ENCODE measurements at places on chromosomes 5 and 9.

DNA sequence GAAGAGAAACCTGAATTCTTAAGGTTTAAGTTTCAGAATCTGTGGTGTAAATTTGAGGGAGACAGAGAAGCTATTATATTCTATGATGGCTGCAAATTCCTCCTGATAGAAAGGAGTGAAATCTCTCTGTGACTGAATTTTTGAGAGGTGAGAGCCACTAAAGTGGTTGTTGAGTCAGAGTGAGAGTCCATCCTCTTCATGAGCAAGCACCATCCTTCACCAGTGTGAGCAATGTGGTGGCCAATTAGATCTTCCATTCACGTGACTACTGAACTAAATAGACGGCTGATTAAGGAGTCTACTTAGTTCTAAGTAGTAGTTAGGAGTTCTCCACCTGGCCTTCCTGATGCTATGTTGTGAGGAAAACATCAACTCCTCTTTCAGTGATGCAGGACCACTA lies 147.8 kb upstream of the CCNH start:
- no peak for DNase-seq

DNA sequence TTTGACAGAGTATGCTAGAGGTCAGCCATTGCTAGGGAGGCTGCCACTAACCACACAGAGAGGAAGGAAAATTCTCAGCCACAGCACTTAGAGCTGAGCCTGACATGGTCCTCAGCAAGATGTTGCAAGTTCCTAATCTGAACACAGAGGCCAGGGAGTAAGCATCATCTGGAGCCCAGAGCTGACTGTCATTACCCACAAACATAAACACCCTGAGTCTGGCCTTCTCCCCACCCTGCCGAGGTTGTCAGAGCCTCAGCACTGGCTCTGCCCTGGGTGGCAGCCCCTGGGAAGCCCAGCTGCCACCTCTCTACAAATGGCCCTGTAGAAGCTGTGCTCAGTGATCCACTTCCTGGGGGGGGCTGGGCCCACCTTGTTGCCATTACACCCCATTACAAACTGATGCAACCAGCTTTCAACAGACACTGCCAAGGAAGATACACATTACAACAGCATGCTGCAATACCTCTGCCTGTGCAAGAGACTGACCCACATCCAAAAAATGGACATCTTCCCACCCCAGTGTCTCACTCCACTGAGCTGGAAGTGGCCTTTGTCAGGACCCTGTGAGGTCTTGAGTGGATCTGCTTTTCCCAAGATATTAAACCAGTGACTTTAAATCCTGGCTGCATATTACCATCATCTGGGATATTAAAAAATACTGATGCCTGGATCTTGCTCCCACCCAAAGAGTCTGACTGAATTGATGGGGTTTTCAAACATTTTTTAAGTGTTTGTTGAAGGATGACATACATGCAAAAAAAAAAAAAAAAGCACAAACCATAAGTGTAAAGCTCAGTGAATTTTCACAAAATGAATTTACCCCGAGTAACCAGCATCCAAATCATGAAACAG lies 33.0 kb downstream of the IRF1 start:
- DNase-seq = no peak

DNA sequence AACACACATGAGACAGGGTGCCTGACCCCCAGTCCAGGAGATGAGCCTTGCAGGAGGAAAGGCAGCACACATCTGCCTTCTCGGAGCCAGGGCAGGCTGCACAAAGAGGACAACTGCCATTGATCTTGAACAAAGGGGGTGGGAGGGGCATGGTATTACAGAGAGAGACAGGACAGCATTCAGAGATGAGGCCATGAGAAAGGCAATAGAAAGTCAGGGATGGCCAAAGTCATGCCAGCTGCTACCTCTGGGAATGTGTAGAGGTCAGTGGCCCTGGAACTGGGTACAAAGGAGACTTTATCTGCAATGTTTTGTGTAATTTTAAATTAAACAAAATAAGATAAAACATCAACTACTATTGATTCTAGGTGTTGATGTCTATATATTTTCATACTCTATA lies 43.2 kb downstream of the WDR36 start:
- no peak for DNase-seq

DNA sequence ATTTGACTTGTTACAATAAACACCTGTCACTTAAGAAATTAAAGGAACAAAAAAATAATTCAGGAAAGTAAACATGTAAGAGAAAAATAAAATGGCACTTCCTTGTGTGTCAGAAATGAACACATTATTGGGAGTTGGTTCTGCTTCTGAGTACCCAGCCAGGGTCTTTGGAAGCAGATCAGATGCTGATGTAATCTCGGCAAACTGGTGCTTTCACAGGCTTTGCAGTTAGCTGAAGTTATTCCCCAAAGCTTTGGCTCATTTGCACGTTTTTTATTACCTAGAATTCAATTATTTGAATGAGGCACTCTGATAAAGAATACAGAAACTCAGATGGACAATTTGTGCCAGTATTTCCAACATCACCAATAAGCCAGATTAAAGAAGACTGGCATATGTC lies 10.9 kb downstream of the CDH18 start:
- no peak for DNase-seq

GRCh38 chr5:156815988-156816599 lies 34.0 kb upstream of the PPP1R2B start:
- peak; percentile 10 for DNase-seq

GRCh38 chr9:137114613-137115393 lies at the start of gene DPP7:
Gene DPP7, minus strand, starts transcription at chr9:137114733. Its CDS starts 20 bp downstream, at chr9:137114713.
- DNase-seq = peak; percentile 80

- DNase-seq = peak; percentile 14
These were observed 619.8 kb downstream of the HINT1 start for GRCh38 chr5:130545291-130545690.

DNA sequence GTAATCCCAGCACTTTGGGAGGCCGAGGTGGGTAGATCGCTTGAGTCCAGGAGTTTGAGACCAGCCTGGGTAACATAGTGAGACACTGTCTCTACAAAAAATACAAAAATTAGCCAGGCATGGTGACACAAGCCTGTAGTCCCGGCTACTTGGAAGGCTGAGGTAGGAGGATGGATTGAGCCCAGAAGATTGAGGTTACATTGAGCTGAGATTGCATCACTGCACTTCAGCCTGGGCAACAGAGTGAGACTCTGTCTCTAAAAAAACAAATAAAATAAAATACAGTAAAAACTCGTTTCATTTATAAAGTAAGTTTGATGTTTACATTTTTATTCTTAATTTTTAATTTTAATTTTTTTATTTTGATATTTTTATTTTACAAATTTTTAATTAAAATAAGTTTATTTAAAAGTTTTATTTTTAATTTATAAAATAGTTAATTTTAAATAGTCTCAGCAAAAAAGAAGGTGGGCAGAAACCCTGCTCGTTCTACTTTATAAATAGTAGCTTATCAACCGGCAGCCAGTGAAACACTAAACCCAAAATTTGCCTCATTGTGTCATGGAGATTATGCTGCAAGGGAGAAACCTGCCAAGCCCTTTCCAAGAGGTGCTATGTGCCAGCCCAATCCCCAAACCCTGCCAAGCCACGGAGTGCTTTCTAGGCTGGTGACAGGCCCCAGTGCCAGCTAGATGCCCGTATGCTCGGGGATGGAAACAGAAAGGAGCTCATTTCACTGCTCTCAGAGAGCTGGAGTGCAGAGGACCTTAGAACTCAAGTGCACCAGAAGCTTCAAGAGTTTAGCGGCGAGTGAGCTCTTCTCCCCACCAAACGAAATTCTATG lies 38.9 kb downstream of the SERINC5 start:
- DNase-seq = no peak

DNA sequence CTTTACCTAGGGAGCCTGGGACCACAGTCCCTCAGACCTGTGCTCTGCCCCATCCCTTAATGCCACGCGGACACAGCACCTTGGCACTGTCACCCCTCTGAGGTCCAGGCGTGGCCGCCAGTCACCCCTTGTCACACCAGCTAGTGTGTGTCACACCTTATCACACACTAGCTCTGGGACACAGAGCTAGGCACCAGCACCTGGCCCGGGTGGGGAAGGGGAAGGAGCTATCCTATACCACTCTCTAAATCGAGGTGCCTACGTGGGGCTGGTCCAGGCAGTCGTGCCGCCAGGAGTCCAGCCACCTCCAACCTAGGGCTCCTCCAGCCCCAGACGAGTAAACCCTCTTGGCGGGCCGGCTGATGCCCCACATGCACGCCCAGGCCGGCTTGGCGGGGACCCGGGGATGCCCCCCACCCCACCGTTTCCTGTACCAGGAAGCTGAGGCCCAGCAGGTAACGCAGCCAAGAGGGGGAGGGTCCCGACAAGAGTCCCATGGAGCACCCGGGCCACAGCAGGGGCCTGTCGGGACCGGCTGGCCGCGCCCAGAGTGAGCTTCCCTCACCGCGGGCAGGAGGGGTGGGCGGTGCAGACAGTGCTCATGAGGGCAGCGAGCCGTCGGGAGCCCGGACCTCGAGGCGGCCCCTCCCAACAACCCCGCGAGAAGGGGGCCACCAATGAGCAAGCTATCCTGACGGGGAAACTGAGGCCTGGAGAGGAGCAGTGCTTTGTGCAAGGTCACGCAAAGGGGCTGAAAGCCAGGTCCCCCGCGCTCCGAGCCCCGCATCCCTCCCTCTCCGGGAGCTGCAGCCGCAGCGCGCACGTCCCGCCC lies 550 bp downstream of the CORO2A start:
- DNase-seq = peak; percentile 68

GRCh38 chr5:157025093-157025698 lies 33.7 kb downstream of the HAVCR1 start:
- DNase-seq = no peak

- no peak for DNase-seq
These were observed 403.0 kb downstream of the GADD45G start for GRCh38 chr9:90007516-90008440.

- peak; percentile 13 for DNase-seq
These were observed 106.4 kb upstream of the ELL2 start for GRCh38 chr5:96067894-96068614.

GRCh38 chr5:136190904-136191303 lies 2.1 kb downstream of the SMIM32 start:
- no peak for DNase-seq

GRCh38 chr5:61328791-61329549 lies 3.1 kb upstream of the ZSWIM6 start:
- DNase-seq = peak; percentile 3

DNA sequence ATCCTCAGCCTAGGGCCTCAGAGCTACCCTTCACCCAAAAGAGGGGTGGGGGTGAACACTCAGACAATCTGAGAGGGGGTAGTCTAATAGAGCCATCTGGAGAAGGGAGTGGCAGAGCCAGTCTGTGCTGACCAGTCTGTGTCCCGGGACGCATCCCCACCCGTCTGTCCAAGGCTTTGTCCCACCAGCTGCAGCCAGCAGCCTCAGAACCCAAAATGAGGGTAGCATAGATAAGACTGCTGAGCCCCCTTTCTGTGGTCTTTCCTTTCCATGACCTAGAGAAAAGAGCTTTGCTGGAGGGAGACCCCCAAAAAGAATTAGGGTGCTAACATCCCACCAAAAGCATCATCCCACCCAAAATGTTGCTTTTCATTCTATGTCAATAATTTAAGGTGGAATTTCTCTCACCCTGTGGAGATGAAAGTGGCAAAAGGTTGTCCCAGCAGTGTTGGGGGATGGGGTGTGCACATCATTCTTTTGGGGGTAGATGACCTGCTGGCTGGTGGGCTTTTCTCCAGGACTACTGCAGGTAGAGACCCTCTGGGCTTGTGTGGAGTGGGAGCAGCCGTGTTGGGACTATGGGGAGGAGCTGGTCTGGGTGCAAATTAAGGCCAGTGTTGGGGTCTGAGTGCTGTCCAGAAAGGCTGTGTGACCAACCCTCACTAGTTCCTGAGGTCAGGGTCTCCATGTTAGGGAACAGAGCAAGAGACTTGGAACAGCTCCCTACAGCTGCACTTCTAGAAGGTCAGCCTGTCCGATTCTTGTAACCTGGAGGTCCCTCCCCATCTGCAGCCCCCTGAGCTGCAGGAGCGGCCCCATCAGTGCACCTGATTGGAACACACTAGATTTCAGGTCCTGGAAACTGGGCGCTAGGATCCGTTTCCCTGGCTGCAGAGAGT lies 19.9 kb downstream of the URM1 start:
- DNase-seq = no peak

DNA sequence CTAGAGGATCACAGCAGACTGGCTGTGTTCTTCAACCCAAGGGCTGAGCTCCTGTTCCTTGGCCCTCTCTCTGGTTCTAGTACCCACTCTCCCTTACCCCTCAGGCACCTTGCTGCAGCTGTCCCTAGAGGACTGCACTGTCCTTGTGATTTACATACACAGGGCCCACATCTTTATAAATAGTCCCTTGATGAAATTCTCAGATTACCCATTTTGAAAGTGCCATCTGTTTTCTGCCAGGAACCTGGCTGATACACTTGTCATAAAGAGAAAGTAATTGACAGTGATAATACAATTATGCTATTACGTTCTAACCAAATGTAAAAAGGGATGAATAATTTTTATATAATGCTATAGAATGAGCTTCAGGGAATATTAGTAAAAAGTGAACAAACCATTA lies 16.5 kb upstream of the SPARC start:
- no peak for DNase-seq

- no peak for DNase-seq
These were observed 1264.5 kb upstream of the ACO1 start for GRCh38 chr9:31119890-31120454.

DNA sequence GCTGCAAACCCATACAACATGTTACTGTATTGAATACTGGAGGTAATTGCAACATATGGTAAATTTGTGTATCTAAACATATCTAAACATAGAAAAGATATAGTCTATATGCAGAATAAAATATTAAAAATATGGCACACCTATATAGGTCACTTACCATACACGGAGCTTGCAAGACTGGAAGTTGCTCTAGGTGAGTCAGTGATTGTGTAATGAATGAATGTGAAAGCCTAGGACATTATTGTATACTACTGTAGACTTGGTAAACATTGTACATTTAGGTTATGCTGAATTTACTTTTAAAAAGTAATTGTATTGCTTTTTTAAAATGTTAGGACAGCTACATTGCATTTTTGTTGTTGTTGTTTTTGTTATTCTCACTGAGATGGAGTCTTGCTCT lies 968.8 kb downstream of the TLE1 start:
- DNase-seq = no peak

GRCh38 chr5:123874600-123875201 lies 362.7 kb downstream of the CSNK1G3 start:
- DNase-seq = no peak

- DNase-seq = peak; percentile 24
These were observed 84.0 kb downstream of the RXRA start for GRCh38 chr9:134410071-134410834.

DNA sequence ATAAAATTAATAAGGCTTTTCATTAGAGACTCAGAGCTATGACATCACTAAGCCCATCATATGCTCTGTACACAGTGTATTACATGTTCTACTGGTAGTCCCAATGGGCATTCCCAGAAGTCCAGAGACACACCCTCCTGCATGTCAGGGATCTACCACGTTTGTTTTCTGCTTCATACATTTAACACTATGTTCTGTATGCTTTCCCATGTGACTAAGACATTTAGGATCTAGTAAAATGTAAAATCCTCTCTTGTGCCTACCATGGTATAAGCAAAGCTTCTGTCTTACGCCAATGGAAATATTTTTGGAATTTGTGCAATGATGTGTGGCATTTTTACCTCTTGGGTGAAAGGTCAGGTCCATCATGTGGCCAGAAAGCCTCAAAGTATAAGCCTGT lies 192.4 kb downstream of the ADAMTSL1 start:
- no peak for DNase-seq

Data from NCI-H1417 (cell line).